Esophagus squamous epithelium (tissue), 5 donors: ENCODE measurements at places on chromosomes 13 and 19. TPM values are rescaled to one million over a fixed set of nuclear protein-coding genes. Genes with fewer than 3 reads are reported as not detected.

DNA sequence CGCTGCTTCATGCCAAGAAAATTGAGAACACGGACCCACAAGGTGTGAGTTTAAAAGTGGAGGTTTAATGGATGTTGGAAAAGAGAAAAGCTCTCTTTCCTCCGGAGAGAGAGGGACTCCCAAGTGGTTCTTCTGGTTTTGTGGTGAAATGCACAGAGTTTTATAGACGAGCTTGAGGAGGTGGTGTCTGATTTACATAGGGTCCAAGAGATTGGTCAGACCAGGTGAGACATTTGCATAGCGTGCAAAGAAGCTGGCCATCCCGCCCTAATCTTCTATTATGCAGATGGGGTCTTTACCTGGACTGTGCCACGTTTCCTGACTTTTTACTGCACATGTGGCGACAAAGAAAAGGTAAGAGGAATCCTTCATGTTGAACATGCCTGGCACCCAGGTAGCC is 236.4 kb upstream of the PCDH9 start:
- H3K4me3 ChIP-seq: no peak overlapping the region
- no peaks in the 10 kb centered on the region for H3K36me3 ChIP-seq
- no peaks in the 10 kb centered on the region for H3K4me1 ChIP-seq
- DNase-seq: no peak
- H3K27ac ChIP-seq: no peak overlapping the region
- H3K27me3 ChIP-seq: no peaks in the 10 kb centered on the region

Gene A1BG
- total RNA-seq: 13.9 TPM

DNA sequence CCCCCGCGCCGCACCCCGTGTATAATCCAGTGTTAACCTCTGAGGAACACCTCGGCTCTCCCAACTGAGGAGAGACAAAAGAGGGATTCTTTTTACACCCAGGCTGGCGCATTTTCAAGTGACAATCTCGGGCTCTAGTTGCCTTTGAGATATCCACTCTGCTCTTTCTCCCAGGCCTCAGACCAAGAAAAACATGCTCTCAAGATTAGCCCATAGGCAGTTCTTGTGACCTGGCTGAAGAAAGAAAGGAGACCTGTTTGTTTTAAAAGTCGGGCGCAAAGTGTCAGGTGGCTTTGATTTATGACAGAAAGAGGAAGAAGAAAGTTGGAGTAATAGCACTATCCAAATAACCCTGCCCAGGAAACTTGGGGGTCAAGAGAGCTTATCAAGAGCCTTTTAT is 27.3 kb downstream of the SHISA2 start:
- H3K4me1 ChIP-seq: peaks cover 13% of the 10 kb centered on the region
- no peaks in the 10 kb centered on the region for H3K36me3 ChIP-seq
- H3K4me3 ChIP-seq: no peak overlapping the region
- no peak for DNase-seq
- H3K27ac ChIP-seq: no peak overlapping the region

GRCh38 chr13:112434032-112434431 is 57.9 kb downstream of the SPACA7 start:
- no peaks in the 10 kb centered on the region for H3K27me3 ChIP-seq
- H3K4me1 ChIP-seq: no peaks in the 10 kb centered on the region
- no peaks in the 10 kb centered on the region for H3K36me3 ChIP-seq
- H3K4me3 ChIP-seq: no peak overlapping the region

- peaks cover 15% of the 10 kb centered on the region for H3K4me1 ChIP-seq
- no peak overlapping the region for H3K27ac ChIP-seq
- no peaks in the 10 kb centered on the region for H3K36me3 ChIP-seq
- no peak overlapping the region for H3K4me3 ChIP-seq
- no peaks in the 10 kb centered on the region for H3K27me3 ChIP-seq
These were observed 50.0 kb downstream of the PIN1 start for GRCh38 chr19:9885077-9885552.

Gene TRPC4
- total RNA-seq: 0.09 TPM

DNA sequence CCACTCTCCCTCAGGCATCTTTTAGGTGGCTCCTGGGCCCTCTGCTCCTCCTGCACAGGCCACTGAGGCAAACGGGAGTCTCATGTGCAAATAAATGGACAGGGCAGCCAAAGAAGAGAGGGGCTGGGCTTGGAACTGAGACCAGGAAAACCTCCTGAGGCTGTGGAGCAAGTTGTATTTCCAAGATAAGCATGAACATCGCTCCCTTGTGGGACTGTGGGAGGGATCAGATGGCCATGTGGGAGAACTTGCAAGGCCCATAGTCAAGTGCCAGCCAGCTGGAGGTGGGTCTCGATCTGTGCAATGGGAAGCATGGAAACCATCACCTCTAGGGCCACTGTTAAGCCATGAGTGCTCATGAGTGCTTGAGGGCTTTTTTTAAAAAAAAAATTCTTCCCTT is 24.9 kb downstream of the MED26 start:
- H3K36me3 ChIP-seq: no peaks in the 10 kb centered on the region
- DNase-seq: no peak
- H3K4me1 ChIP-seq: peaks cover 56% of the 10 kb centered on the region
- no peak overlapping the region for H3K4me3 ChIP-seq
- H3K27ac ChIP-seq: no peak overlapping the region

DNA sequence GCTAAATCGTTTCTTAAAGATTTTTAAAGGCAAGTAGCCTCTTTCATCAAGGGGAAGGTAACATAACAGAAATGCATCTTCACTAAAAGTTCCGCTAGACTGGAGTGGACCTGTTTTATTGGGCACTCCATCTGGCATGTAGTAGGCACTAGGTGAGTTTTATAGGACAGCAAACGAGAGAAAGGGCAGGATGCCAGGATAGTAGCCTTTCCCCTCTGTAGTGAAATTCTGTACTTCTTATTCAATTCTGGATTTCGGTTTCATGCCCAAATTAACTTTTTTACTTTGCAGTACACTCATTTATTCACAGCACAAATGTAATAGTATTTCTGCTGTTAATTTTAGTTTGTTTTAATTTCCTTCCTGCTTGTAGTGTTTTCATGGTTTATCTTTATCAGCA is 45.2 kb downstream of the GPR180 start:
- no peak overlapping the region for H3K4me3 ChIP-seq
- H3K36me3 ChIP-seq: no peaks in the 10 kb centered on the region
- no peaks in the 10 kb centered on the region for H3K27me3 ChIP-seq
- DNase-seq: no peak
- H3K27ac ChIP-seq: no peak overlapping the region

- no peaks in the 10 kb centered on the region for H3K27me3 ChIP-seq
- H3K36me3 ChIP-seq: no peaks in the 10 kb centered on the region
- no peaks in the 10 kb centered on the region for H3K4me1 ChIP-seq
- DNase-seq: no peak
These were observed 554.0 kb upstream of the SPRY2 start for GRCh38 chr13:80894917-80895316.

DNA sequence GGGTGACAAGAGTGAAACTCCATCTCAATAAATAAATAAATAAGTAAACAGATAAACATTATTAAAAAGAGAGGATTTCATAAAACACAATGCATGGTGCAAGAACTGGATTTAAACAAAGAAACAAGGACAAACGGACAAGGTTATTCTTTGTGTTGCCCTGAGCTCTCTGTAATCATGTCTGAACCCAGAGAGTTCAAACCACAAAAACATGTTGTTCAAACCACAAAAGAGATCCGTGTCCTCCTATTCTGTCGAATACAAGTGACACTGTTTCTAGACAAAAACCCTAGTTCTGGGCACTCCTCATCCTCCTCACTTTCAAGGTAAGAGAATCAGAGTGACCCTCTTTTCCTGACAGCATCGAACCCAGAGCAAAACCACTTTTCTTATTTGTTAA is 4.6 kb upstream of the TPRX2 start:
- no peak overlapping the region for H3K27ac ChIP-seq
- DNase-seq: no peak
- no peaks in the 10 kb centered on the region for H3K4me1 ChIP-seq
- H3K36me3 ChIP-seq: no peaks in the 10 kb centered on the region
- no peak overlapping the region for H3K4me3 ChIP-seq
- no peaks in the 10 kb centered on the region for H3K27me3 ChIP-seq

- H3K36me3 ChIP-seq: no peaks in the 10 kb centered on the region
- H3K27ac ChIP-seq: peak overlapping the region; percentile 73
- H3K4me3 ChIP-seq: no peak overlapping the region
- DNase-seq: no peak
These were observed 9.3 kb upstream of the SYT5 start for GRCh38 chr19:55189403-55189835.

Gene CNMD
- not detected for total RNA-seq

DNA sequence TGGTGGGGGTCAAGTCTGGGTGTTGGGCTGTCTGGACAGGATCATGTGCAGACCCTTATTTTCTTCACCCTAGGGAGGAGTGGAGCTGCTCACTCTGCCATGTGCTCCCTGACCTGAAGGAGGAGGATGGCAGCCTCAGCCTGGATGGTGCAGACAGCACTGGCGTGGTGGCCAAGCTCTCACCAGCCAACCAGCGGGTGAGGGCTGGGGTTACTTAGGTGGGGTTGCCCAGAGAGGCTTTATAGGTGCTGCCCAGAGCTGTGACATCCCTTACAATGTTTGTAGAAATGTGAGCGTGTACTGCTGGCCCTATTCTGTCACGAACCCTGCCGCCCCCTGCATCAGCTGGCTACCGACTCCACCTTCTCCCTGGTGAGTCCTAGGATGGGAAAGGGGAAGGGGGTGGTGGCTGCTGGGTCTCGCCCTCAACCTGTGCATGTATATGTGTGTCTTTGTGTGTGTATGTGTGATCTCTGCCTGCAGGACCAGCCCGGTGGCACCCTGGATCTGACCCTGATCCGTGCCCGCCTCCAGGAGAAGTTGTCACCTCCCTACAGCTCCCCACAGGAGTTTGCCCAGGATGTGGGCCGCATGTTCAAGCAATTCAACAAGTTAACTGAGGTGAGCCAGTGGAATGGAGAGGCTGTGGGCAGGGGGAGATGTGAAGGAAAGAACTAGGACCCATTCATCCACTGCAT is 5.1 kb downstream of the CHMP2A start:
- peaks cover 31% of the 10 kb centered on the region for H3K4me1 ChIP-seq
- no peak for DNase-seq
- no peaks in the 10 kb centered on the region for H3K27me3 ChIP-seq
- no peak overlapping the region for H3K4me3 ChIP-seq

Gene SPACA6
- 5.3 TPM for total RNA-seq
